ENCODE measurements at places on chromosomes 12 and 14.

- DNase-seq: no peak
These were observed 61.5 kb downstream of the MAP1LC3B2 start for GRCh38 chr12:116620492-116621191.

- no peak for DNase-seq
These were observed 21.1 kb upstream of the C14orf180 start for GRCh38 chr14:104558231-104559027.

DNA sequence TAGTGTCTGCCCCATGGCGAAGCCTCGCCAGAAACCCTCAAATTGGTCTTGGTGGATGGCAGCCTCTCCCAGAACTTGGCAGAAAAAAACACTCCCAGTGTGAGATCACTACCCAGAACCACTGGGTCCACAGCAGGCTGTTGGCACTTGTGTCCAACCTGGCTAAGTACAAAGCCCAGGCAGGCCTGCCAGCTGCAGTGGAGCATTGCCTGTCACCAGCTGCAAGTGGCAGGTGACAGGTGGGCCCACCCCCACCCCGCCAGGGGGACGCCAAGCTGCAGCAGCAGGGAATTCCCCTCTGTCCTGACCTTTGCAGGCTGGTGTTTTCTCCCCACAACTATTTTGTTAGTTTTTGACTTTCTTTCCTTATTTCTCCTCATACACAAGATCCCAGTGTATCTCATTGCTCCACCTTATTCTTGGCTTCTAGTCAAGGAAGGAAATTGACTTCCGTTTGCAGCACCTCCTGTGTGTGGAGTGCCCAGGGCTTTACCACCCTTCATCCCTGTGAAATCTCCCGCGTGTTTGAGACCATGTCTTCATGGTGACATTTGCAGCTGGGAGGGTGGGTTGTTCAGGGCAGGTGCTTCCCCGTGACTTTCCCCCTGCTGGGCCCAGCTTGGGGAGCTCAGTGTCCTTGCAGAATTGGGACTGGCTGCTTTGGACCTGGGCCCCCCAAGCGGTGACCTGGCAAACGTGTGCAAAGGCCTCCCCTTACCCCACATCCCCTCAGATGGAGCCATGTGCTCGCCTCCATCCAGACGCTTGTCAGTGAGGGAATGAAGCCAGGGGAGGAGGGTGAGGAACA, 73.8 kb upstream of the RIN3 start:
- DNase-seq: no peak

- DNase-seq: no peak
These were observed 216.4 kb downstream of the PLCZ1 start for GRCh38 chr12:18521461-18521860.

DNA sequence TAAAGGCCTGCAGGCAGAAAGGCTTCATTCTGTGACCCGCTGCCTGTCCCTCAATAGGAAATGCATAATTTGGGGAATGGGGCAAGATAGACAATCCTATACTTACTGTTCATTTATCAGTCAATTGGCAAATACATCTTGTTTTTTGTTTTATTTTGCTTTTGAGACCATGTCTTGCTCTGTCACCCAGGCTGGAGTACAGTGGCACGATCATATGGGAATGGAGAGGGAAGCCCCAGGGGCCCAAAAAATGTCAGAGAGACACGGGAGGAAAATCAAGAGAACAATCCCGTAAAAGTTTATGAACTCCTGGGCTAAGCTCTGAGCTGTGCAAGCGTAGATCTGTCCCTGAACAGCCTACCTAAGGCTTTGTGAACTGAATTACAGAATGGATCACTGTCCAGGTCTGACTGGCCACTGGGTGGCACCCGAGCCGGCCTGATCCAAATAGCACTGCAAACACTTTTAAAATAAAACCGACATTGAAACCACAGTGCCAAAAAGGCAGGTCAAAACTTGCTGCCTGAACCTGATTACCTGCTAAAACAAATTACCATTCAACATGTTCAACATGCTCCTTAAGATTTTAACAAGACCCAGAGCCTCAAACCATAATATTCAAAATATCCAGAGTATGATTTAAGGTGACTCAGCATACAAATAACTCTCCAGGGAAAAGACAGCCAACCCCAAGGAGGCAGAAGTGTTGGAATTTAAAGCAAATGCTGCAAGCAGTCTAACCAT, 11.8 kb downstream of the COPS7A start:
- DNase-seq: peak; percentile 10

Measured in activated effector memory CD4-positive, alpha-beta T cell treated with Interleukin-2 at 50 U/mL for 16 hours (primary cell).